ENCODE measurements at places on chromosomes 12 and 14.
A peak's percentile ranks its signal among the peaks of the same experiment; 100 is the strongest.

DNA sequence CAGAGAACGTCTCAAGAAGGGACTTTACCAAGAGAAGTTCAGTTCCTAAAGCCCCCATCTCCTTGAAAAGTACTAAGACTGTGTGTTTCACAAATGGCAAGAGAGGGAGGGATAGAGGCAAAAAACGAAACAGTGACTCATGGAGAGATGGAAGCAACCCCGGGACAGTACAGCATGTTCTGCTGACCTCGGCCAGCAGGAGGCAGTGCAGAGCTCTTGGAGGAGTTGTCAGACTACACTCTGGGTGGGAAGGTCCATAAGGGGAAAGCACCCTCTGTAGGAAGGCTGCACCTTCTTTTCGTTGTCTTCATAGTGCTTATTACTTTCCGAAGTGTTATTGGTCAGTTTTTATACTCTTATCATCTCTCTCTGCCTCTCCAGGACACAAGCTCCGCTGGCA, 525.2 kb upstream of the CCDC196 start:
- peak; percentile 82 for DNase-seq

- no peak for DNase-seq
Observed at GRCh38 chr12:857611-858010, 91.9 kb downstream of the RAD52 start.

GRCh38 chr12:130421896-130422295, 84.2 kb downstream of the PIWIL1 start:
- DNase-seq = no peak

GRCh38 chr12:26047401-26048226, 77.2 kb downstream of the BHLHE41 start:
- DNase-seq = no peak

GRCh38 chr12:11756022-11756421, 106.5 kb downstream of the ETV6 start:
- DNase-seq = no peak

DNA sequence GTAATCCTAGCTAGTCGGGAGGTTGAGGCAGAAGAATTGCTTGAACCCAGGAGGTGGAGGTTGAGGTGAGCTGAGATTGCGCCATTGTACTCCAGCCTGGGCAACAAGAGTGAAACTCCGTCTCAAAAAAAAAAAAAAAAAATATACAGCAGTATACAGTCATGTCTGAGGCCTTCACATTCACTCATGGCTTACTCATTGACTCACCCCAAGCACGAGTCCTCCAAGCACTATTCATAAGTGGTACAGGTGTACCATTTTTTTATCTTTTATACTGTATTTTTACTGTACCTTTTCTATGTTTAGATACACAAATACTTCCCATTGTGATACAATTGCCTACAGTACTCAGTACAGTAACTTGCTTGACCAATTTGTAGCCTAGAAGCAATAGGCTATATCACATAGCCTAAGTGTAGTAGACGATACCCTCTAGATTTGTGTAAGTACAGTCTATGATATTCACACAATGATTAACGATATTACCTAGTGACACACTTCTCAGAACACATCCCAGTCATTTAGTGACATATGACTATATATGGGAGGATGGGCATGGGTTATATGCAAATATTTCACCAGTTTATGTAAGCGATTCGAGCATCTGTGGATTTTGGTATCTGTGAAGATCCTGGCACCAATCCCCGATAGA, 12.2 kb downstream of the LLPH start:
- no peak for DNase-seq

DNA sequence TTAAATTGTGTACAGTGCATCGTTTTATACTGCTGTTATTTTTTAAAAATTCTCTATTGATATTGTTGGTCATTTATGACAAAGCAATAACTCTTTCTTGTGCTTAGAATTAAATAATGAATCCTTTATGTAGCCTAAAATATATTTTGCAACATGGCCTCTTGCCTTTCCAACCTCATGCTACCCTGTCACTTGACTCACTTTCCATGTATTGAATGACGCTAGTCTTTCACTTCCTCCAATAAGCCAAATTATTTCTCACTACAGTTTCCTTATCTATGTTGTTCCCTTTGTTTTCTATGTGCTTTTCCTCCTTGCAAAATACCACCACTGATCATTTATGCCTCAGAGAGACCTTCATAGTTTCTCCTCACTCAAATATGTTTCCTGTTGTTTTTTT, 16.3 kb upstream of the EPYC start:
- no peak for DNase-seq

DNA sequence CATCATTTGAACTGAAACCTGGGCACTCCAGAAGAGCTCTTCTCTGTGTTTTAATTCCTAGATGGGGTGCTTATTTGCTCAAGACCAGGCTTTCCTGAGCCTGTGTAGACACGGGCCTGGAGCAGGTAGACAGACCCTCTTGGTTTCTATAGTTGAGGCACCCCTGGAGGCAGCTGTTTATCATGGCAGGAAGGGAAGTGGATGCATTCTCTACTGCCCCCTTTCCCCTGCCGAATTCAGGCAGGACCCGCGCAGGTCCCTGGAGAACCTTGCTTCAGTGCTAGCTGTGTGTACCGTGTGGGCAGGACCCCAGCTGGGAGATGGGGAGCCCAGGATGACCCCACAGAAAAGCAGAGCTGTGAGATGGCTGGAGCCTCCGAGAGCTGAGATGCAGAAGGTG, 6.0 kb downstream of the CACNA1C start:
- no peak for DNase-seq

DNA sequence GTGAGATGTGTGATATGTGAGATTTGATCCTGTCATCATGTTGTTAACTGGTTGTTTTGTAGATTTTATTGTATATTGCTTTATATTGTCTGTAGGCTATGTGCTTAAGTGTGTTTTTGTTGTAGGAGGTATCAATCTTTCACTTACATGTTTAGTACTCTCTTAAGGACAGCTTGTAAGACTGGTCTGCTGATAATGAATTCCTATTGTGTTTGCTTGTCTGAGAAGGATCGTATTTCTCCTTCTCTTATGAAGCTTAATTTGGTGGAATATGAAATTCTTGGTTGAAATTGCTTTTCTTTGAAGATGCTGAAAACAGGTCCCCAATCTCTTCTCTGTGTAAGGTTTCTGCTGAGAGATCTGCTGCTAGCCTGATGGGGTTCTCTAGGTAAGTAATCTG, 94.5 kb upstream of the ARHGAP5 start:
- no peak for DNase-seq

DNA sequence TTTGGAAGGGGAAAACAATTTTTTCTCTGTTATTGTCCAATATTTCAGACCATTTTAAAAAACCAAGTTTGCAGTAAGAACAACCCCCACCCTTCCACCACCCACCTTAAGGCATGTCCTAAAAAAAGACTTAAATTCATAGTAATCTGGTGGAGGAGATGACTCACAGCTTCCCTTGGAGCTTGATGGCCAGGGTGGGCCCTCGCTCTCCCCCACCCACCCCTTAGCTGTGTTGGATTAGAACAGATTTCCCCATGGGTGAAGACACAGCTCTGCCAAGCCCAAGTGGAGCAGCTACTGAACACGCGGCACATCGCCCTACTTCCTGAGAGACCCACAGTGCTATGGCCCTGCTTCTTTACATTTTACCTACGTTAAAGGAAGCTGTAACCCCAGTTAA, 140.3 kb downstream of the GCH1 start:
- no peak for DNase-seq

DNA sequence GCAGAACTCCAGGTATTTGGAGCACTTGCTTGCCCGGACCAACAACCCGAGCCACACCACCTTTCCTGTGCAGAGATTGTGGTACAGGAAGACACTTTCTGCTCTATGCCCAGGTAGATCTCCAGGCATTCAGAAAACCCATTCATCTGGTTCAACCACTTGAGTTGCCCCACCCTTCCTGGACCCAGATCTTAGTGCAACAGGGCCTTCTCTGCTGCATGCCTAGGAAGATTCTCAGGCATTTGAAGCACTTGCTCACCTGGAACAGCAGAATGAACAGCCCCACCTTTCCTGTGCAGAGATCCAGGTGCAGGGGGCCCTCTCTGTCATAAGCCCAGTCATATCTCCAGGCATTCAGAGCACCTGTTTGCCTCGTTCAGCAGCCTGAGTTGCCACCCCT, 412.8 kb upstream of the MGAT4C start:
- no peak for DNase-seq

DNA sequence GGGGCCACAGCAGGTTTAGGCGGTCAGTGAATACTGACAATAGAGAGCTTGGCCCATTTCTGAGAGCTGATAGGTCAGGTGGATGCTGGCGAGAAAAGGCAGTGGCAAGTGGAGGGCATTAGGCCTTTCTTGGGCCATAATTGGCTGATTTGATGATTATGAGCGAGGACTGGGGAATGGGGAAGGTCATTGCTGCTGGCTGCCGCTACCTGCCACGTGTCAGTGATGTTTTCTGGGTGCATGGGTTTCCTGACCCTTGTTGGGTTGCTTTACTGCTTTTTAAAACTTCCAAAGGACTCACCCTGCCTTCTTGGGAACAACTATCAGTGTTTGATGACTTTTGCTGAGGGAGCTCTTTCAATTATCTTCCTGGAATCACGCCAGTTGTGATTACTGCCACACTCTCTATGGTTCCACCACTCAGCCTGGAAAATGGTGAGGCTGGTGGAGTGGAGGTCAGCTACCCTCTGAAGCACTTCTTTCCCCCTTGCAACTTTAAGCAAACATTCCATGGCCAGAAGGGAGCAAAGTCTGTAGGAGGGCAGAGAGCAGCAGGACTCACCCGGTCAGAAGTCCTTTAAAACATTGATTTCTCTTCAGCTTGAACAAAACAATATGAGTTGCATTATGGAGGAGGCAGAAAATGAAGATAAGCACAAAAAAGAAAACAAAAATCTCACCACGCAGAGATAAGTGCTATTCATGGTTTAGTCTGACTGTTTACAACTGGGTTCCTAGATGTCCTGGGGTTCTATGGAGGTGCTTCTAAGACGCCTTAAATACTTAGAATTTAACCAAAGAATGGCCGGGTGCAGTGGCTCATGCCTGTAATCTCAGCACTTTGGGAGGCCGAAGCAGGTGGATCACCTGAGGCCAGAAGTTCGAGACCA, 12.1 kb upstream of the SLC10A1 start:
- DNase-seq = no peak

- no peak for DNase-seq
Observed at GRCh38 chr12:122013136-122013535, 8.5 kb upstream of the BCL7A start.

DNA sequence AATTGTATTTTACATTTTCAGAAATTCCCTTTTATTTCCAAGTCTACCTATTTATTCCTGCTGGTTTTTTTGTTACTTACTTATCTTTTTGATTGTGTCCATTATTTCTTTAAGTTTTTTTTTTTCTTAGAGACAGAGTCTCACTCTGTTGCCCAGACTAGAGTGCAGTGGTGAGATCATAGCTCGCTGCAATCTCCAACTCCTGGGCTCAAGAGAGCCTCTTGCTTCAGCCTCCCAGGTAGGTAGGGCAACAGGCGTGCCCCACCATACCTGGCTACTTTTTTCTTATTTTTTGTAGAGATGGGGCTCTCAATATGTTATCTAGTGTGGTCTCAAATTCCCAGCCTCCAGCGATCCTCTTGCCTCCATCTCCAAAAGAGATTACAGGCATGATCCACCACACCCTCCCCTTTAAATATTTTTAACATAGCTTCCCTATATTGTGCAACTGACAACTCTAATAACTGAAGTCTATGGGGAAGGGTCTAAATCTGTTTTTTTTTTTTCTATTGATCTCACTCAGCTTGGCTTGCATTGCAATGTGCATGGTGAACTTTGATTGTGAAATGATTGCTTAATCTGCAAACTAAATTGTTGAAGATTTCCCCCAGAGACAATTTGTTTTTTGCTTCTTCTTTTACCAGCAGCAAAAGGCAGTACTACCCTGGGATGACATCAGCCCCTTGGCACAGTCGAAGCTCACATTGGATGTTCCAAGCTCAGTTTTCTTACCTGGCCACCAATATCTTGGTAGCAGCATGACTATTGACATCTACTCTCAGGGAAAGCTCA, 25.7 kb upstream of the COCH start:
- DNase-seq = no peak

GRCh38 chr12:92571844-92572543, 130.8 kb upstream of the PLEKHG7 start:
- DNase-seq = no peak

- DNase-seq = no peak
Observed at GRCh38 chr12:20212658-20213555, 155.4 kb upstream of the PDE3A start.

- no peak for DNase-seq
Observed at GRCh38 chr14:92600318-92601053, 86.9 kb downstream of the RIN3 start.

- peak; percentile 61 for DNase-seq
Observed at GRCh38 chr12:111406474-111407376, 1.0 kb downstream of the SH2B3 start.

DNA sequence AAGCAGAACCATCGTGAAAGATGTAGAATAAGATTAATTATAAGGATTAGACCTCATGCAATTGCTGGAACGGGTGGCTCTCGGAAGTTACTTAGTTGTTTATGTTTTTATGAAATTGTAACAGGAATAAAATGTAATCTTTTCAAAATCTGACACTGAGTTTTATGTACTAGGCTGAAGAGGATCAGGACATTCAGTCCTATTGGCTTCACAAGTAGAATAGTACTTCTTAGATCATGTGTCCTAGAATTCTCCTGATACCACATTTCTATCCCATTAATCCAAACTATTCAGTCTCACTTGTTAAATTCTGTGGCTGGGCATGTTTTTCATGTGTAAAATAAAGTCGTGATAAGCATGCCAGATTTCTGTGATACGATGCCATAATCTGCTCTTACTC, 423.5 kb upstream of the OR4E1 start:
- no peak for DNase-seq

DNA sequence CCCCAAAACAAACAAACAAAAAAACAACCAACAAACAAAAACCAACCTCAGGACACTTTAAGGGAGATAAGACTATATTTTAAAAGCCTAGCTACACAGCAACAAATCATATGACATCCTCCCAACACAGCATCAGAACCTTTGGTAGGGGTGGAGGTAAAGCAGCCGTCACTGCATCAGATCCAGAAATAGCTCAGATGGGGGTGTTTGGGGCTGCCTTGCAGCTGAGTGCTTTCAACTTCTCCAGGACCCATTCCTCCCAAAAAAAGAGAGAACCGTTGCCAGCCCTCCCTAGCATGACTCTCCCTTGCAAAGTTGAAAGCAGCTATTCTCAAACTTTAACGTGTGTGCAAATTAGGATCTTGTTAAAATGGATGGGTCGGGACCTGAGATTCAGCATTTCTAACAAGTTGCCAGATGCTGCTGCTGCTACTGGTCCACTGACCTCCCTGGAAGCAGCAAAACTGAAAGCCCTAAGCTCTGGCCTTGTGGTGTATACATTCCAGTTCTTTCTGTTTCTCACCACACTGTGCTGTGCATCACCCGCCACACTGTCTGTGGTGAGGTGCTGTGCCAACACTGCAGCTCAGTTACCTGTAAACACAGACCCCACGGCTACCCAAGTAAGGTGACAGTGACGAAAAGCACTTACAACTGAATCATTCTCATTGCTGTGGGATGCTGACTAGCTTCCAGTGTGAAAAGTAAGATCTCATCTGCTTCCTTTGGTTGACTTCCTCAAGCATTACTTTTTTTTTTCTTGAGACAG, 54.0 kb downstream of the SLC38A1 start:
- DNase-seq = peak; percentile 65

DNA sequence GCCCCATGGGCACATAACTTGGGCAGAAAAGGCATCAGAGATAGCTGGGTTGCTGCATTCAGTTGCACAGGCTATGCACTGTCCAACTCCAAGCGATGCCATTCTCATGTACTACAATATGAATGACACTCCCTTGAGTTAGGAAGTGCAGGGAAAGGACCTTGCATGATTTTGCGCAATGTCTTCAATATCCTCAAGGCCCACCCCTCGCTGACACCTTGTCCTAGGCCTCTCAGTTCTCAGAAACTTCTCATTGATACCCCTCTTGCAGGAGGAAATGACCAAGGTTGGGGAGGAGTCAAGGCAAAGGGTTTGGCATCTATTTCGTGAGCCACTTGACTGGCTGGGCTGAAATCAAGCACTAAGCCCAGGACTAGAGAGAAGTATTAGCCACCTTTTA, 70.4 kb downstream of the ARL6IP4 start:
- DNase-seq = no peak
